ENCODE measurements at places on chromosomes 1 and 21. TPM values are rescaled to one million over a fixed set of nuclear protein-coding genes. Genes with fewer than 3 reads are reported as not detected.

DNA sequence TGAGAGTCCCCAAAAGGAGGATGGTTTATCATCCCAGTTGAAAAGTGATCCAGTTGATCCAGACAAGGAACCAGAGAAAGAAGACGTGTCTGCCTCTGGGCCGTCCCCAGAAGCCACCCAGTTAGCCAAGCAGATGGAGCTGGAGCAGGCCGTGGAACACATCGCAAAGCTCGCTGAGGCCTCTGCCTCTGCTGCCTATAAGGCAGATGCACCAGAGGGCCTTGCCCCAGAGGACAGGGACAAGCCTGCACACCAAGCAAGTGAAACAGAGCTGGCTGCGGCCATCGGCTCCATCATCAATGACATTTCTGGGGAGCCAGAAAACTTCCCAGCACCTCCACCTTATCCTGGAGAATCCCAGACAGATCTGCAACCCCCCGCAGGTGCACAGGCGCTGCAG, 43.3 kb downstream of the ZBTB17 start:
- H3K27me3 ChIP-seq: no peaks in the 10 kb centered on the region
- no peak overlapping the region for H3K4me3 ChIP-seq
- no peak for DNase-seq

DNA sequence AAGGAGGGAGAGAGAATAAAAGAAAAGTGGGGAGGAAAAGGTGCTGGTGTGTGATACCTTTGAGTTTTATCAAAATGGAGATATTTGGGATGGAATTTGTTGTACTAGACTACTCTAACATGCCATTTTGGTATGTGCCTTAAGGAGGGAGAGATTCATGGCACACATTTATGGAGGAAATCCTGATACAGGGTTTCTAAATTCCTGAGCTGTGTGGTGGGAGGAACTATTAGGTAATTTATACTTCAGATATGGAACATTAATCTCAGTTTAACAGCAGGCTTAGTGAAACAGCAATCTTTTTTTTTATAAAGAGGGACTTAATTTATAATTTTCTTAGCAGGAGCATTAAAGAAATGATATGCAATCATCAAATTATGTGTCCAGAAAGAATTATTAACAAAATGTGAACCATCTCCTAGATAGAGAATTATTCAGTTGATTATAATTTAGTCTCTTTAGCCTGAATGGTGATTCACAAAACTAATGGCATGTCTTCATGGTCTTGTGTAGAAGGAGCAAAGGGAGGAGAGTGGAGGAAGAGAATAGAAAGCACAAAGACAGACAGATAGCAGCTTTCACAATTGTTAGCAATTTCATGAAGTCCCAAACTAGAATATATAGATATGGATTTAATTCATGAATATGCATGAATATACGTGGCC, 301.6 kb downstream of the HLX start:
- H3K27me3 ChIP-seq: no peaks in the 10 kb centered on the region
- H3K4me1 ChIP-seq: peaks cover 26% of the 10 kb centered on the region
- no peak overlapping the region for H3K4me3 ChIP-seq
- no peak overlapping the region for H3K27ac ChIP-seq
- H3K36me3 ChIP-seq: no peaks in the 10 kb centered on the region
- DNase-seq: no peak

- no peak overlapping the region for H3K4me3 ChIP-seq
- DNase-seq: no peak
Measured at GRCh38 chr1:62989497-62989896, 205.6 kb downstream of the ATG4C start.

- H3K4me1 ChIP-seq: no peaks in the 10 kb centered on the region
- no peak overlapping the region for H3K4me3 ChIP-seq
Measured at GRCh38 chr1:65372557-65372956, 47.9 kb upstream of the LEPR start.

DNA sequence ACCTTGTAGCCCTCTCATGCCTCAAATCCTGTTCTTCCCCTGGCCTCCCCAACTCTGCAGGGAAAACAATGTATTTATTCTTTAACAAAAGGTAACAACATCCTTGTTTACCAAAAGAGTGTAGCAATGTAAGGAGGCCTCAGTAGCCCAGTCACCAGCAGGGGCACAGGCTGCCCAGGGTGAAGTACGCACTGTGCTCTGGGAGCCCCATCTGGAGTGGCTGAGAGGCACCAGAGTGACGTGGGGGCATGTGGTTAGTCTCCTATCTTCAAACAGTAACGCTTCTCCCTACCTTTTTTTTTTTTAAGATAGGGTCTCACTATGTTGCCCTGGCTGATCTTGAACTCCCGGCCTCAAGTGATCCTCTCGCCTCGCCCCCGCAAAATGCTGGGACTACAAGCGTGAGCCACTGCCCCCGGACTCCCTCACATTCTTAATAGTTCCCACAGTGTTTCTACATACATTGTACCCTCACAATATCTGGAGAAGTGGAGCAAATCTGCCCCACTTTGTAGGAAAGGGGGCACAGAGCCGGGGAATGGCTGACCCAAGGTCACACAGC, 51.3 kb upstream of the ECE1 start:
- DNase-seq: peak; percentile 31
- H3K36me3 ChIP-seq: no peaks in the 10 kb centered on the region
- peaks cover 56% of the 10 kb centered on the region for H3K4me1 ChIP-seq
- H3K4me3 ChIP-seq: no peak overlapping the region
- no peaks in the 10 kb centered on the region for H3K27me3 ChIP-seq

DNA sequence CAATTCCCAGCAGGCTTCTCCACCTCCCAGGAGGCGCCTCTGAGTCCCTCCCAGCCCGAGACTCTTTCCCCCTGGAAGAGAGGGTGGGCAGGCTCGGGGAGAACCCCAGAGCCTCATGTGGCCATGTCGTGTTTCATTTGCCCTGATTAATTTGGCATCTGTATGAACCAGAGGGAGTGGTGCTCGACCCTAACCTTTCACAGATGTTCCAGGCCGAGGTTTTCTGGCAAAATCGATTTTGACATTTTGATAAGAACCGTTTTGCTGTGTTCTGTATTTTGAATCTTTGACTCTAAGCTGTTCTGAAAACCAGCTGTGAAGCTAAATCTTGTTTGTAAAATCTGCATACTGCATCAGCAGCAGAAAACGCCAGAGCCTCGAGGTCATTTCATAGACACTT, 367.4 kb downstream of the CAMTA1 start:
- H3K4me3 ChIP-seq: no peak overlapping the region
- no peaks in the 10 kb centered on the region for H3K4me1 ChIP-seq
- H3K27me3 ChIP-seq: no peaks in the 10 kb centered on the region

DNA sequence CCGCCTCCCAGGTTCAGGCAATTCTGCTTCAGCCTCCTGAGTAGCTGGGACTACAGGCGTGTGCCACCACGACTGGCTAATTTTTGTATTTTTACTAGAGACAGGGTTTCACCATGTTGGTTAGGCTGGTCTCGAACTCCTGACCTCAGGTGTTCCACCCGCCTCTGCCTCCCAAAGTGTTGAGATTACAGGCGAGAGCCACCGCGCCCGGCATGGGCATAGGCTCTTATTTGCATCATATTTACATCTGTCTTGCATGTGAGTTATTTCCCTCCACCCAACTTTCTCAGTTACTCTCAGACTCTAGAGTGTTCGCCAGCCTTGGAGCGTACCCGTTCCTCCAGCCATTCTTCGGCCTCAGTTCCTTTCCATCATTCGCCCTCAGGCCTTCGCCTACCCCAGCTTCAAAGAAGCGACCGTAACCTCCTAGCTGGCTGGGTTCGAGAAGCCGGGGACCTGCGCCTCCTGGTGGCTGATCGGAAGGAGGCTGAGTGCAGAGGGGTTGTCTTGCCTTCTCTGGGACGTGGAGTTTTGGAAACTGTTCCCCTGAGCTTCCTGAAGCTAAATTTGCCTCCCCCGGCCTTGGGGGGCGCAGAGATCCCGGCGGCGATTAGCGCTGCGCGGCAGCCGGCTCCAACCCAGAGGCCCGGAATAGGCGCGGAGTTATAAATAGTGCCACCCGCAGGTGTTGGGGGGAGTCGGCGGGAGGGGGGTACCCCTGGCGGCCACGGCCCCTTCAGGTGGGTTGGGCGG, 3.6 kb upstream of the ZBTB7B start:
- H3K4me1 ChIP-seq: peaks cover 3% of the 10 kb centered on the region
- H3K36me3 ChIP-seq: no peaks in the 10 kb centered on the region
- DNase-seq: no peak

DNA sequence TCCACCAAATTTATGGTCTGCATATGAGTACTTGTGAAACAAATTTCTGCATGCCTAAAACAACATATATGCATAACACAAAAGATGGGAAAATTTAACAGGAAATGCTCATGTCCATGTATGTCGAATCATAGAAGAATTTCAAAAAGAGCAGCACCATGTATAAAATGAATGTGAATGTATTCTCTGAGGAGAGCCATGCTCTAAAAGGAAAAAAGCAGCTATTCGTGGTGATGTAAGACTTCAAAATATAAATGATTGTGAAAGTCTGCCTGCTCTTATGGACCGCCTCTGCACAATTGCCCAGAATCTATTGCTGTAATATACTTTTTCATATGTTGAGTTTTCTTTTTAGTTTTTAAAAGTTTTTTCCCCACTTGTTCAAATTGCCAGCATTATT, 66.8 kb downstream of the EPB41 start:
- H3K27ac ChIP-seq: no peak overlapping the region
- no peak overlapping the region for H3K4me3 ChIP-seq
- no peaks in the 10 kb centered on the region for H3K27me3 ChIP-seq
- no peak for DNase-seq

- no peaks in the 10 kb centered on the region for H3K4me1 ChIP-seq
- no peak overlapping the region for H3K27ac ChIP-seq
- DNase-seq: no peak
- H3K27me3 ChIP-seq: no peaks in the 10 kb centered on the region
Measured at GRCh38 chr1:10745886-10746455, 50.5 kb downstream of the CASZ1 start.

- no peaks in the 10 kb centered on the region for H3K4me1 ChIP-seq
- H3K4me3 ChIP-seq: no peak overlapping the region
- no peaks in the 10 kb centered on the region for H3K36me3 ChIP-seq
- H3K27ac ChIP-seq: no peak overlapping the region
- H3K27me3 ChIP-seq: no peaks in the 10 kb centered on the region
Measured at GRCh38 chr1:44437107-44437716, 32.2 kb downstream of the RNF220 start.

DNA sequence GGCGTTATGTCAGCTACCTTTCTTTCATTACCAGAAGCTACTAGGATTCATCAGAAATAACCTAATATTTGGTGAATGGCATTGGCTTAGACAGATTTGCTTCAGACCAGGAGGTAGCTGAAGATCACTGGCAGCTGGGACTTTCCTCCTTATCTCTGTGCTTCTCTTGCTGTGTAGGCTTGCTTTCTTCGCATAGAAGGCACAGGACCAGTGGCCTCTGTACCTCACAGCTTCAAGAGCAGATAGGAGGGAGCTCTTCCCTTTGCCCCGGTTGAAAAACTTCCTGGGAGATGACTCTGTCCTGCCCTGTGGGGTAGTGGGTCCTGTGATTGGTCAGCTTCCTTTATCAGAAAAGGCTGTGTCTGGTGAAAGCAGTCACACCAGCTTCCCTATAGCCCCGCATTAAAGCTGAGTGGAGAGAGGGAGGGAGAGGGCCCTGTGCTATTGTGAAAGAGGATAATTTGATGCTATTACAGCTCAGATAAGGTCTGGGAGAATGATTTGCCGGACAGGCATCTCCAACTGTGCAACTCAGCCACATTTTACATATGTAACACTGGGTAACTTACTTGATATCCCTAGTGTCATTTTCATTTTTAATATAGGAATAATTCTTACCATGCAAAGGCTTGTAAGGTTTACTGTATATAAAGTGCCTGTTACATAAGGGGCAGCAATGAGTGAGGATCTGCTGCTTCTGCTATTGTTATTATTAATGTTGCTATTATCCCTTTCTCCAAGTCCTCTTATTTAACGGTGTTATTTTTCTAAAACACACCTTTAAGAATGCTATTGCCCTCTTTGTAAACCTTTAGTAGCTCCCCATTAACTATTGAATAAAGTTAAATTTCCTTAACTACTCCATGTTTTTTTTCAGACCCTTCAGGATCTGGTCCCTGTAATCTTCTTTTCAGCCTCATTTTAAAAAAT, 31.6 kb downstream of the OSBPL9 start:
- no peaks in the 10 kb centered on the region for H3K4me1 ChIP-seq
- no peak for DNase-seq
- H3K36me3 ChIP-seq: no peaks in the 10 kb centered on the region
- H3K4me3 ChIP-seq: no peak overlapping the region
- no peak overlapping the region for H3K27ac ChIP-seq

DNA sequence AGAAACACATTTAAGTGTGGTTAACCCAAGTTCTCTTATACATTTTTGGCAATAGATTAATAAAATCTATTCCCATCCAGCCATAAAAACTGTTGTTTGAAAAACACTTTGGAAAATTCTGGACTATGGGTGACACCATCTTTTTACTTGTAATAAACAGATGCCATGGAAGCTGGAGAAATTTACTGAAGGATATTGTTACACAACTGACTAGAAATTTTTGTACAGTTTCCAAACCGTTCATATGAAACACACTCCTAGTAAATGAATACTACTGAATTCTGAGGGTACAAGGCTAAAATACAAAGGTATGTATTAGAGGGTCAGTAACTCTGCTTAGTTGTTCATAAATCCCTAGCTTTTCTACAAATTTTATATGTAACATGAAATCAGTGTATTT, 48.7 kb downstream of the TRIM33 start:
- H3K4me1 ChIP-seq: peaks cover 6% of the 10 kb centered on the region
- no peak overlapping the region for H3K4me3 ChIP-seq
- no peaks in the 10 kb centered on the region for H3K36me3 ChIP-seq
- no peaks in the 10 kb centered on the region for H3K27me3 ChIP-seq
- H3K27ac ChIP-seq: no peak overlapping the region

KCNK1 gene
- total RNA-seq: 3.2 TPM

SPATA45 gene
- not detected for total RNA-seq

CHI3L1 gene
- total RNA-seq: 2.1 TPM

PCSK9 gene
- 0.95 TPM for total RNA-seq

MYBPHL gene
- not detected for total RNA-seq

HSF2BP gene
- total RNA-seq: 0.21 TPM

COL16A1 gene
- total RNA-seq: 26.7 TPM

HSD3B2 gene
- 1.4 TPM for total RNA-seq

MR1 gene
- 6.3 TPM for total RNA-seq

VAMP4 gene
- 6.3 TPM for total RNA-seq

Data from pancreas (tissue), 10 donors.